CD4-positive, alpha-beta T cell treated with Interleukin-21 for 1 hour (primary cell): ENCODE measurements at places on chromosomes 4 and X.

DNA sequence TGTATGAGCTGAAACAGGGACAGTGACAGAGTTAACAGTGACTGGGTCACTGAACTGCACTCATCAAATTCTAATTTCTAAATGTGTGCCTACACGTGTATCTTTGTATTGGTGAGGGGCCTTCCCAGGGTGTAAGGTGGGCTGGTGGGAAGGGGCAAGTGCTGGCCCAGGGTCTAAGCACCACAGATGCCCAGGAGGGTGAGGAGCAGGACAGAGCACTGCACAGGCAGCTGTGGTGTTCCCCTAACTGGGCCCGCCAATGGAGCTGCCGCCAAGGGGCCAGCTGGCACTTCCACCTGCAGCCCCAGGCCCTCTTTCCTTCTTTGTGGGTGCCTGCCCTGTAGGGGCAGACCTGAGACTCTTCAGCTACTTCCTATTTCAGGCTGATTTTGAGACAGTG lies 349.9 kb downstream of the ARHGAP10 start:
- DNase-seq, result no peak

GRCh38 chrX:84453351-84454246 lies 48.7 kb downstream of the HDX start:
- DNase-seq, result no peak

DNA sequence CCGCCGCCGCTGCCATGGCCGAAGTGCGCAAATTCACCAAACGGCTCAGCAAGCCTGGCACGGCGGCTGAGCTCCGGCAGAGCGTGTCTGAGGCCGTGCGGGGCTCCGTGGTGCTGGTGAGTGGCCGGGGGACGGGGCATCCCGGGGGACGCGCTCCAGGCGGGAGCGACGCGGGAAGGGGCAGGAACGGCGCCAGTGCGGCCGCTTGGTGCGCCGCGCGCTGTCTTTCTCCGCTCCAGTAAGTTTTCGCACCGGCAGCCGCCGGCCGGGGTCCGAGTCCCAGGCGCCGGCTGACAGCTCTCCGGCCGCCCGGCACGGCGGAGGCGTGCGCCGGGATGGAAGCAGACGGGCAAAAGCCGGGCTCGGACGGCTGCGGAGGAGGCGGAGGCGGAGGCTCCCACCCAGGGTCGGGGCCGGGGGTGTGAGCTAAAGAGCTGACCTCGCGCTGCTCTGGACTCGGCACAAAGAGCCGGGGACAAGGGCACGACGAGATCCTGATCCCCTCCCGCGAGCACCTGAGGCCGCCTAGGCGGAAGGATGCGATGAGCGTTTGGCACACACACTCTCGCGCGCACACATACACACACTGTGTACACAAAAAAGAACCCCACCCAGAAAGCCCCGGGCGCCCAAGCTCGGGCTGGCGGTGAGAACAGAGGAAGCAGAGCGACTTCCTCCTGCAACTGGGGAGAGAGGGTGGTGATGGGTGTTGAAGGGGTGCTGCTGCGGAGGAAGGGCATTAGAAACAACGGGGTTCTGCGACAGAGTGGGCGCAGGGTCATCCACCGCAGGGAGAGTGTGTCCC lies 545 bp downstream of the DOCK11 start:
- DNase-seq, result peak; percentile 87

DNA sequence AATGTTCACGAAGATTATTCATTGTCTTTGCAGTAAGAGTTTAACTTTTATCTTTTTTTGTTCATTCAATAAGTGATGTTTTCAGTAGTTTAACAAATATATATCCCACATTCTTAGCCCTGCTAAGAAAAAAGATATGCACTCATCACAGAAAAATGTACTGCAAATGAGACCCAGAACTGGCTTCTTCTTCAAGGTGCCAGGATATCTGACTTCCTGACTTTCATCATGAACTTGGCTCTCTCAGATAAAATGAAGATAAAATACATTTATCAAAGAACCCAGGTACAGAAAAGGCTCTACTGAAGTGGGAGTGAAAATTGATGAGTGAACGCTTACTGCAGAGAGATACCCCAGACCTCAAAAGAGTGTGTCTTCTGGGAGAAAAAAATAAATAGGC lies 177.8 kb upstream of the DKK2 start:
- no peak for DNase-seq

- no peak for DNase-seq
Measured at GRCh38 chr4:114304567-114304966, 294.0 kb upstream of the UGT8 start.

- no peak for DNase-seq
Measured at GRCh38 chrX:794311-794710, 163.7 kb downstream of the SHOX start.

DNA sequence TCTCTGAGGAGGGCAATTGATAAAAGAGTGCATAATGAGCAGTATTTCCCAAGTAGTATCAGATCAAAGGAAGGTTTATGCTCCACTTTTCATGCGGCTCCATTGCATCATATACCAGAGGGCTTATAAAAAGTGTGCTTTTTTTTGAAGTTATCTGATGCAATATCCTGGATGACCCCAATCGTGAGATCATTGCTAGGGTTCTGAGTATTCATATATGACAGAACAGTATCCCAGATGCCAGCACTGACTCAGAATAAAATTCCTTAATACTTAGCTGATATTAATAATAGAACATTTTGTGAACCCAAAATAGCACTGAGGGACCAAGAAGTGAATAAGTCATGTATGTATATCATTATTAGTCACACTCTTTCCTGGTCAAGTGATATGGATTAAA lies 945.5 kb upstream of the AGA start:
- no peak for DNase-seq

- no peak for DNase-seq
Measured at GRCh38 chrX:133350751-133351150, 64.5 kb downstream of the GPC4 start.

- no peak for DNase-seq
Measured at GRCh38 chrX:16186380-16187007, 19.2 kb downstream of the MAGEB17 start.
